ENCODE measurements at places on chromosomes 1 and 21. TPM values are rescaled to one million over a fixed set of nuclear protein-coding genes. Genes with fewer than 3 reads are reported as not detected.

Gene SPRR1A
- not detected for total RNA-seq

Gene ZBTB21
- total RNA-seq, result 15.1 TPM

GRCh38 chr21:43720539-43721166, 1.7 kb downstream of the PDXK start:
- no peak overlapping the region for H3K27ac ChIP-seq
- DNase-seq, result no peak
- H3K27me3 ChIP-seq, result no peaks in the 10 kb centered on the region
- no peaks in the 10 kb centered on the region for H3K36me3 ChIP-seq
- peaks cover 47% of the 10 kb centered on the region for H3K4me1 ChIP-seq
- peak overlapping the region; percentile 95 for H3K4me3 ChIP-seq

- no peak for DNase-seq
- H3K27ac ChIP-seq, result peak overlapping the region; percentile 96
- H3K27me3 ChIP-seq, result no peaks in the 10 kb centered on the region
- H3K36me3 ChIP-seq, result peaks cover 18% of the 10 kb centered on the region
Observed at GRCh38 chr21:45982758-45983648, 1.4 kb downstream of the COL6A1 start.

- no peak overlapping the region for H3K27ac ChIP-seq
- H3K4me3 ChIP-seq, result no peak overlapping the region
- H3K4me1 ChIP-seq, result no peaks in the 10 kb centered on the region
- DNase-seq, result no peak
- H3K27me3 ChIP-seq, result no peaks in the 10 kb centered on the region
Observed at GRCh38 chr21:17930093-17930492, 110.9 kb upstream of the C21orf91 start.

DNA sequence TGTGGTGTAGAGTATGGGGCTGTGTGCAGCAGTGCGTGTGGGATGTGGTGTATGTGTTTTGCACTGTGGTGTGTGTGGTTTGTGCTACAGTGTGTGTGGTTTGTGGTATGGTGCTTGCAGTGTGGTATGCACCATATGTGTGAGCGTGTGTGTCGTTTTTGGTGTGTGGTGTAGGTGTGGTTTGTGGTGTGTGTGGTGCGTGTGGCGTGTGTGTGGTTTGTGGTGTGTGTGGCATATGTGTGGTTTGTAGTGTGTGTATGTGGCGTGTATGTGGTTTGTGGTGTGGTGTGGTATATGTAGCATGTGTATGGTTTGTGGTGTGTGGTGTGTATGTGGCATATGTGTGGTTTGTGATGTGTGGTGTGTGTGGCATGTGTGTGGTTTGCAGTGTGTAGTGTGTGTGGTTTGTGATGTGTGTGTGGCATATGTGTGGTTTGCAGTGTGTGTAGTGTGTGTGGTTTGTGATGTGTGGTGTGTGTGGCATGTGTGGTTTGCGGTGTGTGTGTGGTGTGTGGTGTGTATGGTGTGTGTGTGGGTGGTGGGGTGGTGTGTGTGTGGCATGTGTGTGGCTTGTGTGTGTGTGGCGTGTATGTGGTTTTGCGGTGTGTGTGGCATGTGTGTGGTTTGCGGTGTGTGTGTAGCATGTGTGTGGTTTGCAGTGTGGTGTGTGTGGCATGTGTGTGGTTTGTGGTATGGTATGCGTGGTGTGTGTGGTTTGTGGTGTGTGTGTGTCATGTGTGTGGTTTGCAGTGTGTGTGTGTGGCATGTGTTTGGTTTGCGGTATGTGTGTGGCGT, 53.5 kb upstream of the TRAPPC10 start:
- no peaks in the 10 kb centered on the region for H3K27me3 ChIP-seq
- DNase-seq, result no peak
- H3K4me3 ChIP-seq, result no peak overlapping the region
- H3K36me3 ChIP-seq, result peaks cover 4% of the 10 kb centered on the region

- no peak for DNase-seq
- H3K4me3 ChIP-seq, result no peak overlapping the region
- peaks cover 65% of the 10 kb centered on the region for H3K4me1 ChIP-seq
- H3K27me3 ChIP-seq, result no peaks in the 10 kb centered on the region
- H3K36me3 ChIP-seq, result peaks cover 31% of the 10 kb centered on the region
Observed at GRCh38 chr1:164804366-164804765, 245.4 kb downstream of the PBX1 start.

DNA sequence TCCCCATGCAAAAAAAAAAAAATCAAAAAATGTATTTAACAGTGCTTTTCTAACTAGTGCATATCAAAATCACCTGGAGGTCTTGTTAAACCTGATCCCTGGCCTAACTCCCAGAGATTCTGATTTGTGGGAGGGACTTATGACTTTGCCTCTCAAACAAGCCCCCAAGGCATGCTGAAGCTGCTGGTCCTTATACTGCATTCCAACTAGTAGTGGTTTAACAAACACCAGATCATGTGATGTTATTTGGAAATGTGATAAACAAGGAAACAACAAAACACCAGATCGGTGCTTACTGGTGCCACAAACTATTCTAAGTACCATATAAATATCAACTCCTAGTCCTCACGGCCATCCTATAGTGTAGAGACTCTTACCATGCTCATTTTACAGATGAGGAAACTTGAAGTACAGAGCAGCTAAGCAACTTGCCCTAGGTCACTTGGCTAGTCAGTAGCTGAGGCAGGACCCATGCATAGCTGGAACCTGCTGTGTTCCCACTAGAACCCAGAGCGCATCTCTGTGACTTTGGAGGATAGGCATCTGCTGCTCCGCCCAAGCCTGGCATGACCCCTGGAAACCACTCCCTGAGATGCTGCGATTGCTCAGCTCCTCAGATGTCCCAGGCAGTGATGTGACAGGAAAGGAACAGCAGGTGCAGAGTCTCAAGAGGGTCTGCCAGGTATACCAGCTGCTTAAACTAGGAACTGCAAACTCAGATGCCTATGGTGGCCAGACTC, 38.1 kb downstream of the SOX13 start:
- H3K27me3 ChIP-seq, result no peaks in the 10 kb centered on the region
- no peak overlapping the region for H3K27ac ChIP-seq
- H3K4me1 ChIP-seq, result peaks cover 47% of the 10 kb centered on the region
- no peak overlapping the region for H3K4me3 ChIP-seq
- no peak for DNase-seq

DNA sequence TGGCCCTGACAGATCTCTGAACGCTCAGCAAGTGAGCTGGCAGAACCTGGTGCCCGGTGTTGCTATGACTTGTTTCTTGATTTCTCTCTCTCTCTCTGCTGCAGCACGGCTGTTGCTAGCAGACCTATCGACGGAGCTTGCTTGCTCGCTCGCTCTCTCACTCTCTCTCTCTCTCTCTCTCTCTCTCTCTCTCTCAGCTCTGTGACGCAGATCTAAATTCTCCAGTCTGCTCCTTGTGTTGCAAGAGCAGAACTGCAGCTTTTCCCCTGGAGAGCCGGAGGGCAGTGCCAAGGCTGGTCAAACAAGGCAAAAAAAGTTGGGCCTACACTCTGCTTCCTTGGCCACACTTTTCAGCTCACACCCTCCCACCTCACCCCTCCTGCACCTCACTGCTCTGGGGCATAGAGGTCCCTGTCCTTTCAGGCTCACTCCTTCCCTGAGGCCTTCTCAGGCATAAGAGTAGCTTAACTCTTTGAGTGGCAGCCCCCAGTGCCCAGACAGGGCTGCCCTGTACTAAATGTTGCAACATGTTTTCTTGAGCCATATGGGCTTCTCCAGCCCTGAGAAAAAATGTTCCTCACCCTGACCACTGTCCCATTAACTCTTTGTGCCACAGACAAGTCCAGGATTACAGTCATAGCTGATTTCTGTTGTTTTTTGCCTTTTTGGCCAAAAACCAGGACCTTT, 72.2 kb downstream of the CD46 start:
- H3K27me3 ChIP-seq, result peaks cover 3% of the 10 kb centered on the region
- H3K27ac ChIP-seq, result peak overlapping the region; percentile 98
- H3K4me3 ChIP-seq, result peak overlapping the region; percentile 89
- H3K4me1 ChIP-seq, result peaks cover 80% of the 10 kb centered on the region
- peak; percentile 95 for DNase-seq
- H3K36me3 ChIP-seq, result peaks cover 16% of the 10 kb centered on the region

GRCh38 chr1:29824511-29825273, 588.4 kb downstream of the PTPRU start:
- DNase-seq, result peak; percentile 34
- no peaks in the 10 kb centered on the region for H3K4me1 ChIP-seq
- no peaks in the 10 kb centered on the region for H3K27me3 ChIP-seq

GRCh38 chr1:185373813-185374529, 56.9 kb upstream of the IVNS1ABP start:
- H3K27me3 ChIP-seq, result no peaks in the 10 kb centered on the region
- no peak overlapping the region for H3K4me3 ChIP-seq
- H3K4me1 ChIP-seq, result no peaks in the 10 kb centered on the region
- no peak for DNase-seq
- no peak overlapping the region for H3K27ac ChIP-seq
- no peaks in the 10 kb centered on the region for H3K36me3 ChIP-seq

- no peaks in the 10 kb centered on the region for H3K4me1 ChIP-seq
- H3K27ac ChIP-seq, result no peak overlapping the region
- no peak for DNase-seq
- H3K27me3 ChIP-seq, result no peaks in the 10 kb centered on the region
- H3K36me3 ChIP-seq, result no peaks in the 10 kb centered on the region
Observed at GRCh38 chr1:198671136-198671535, 32.3 kb downstream of the PTPRC start.

- no peaks in the 10 kb centered on the region for H3K36me3 ChIP-seq
- DNase-seq, result no peak
- H3K27me3 ChIP-seq, result no peaks in the 10 kb centered on the region
- H3K27ac ChIP-seq, result no peak overlapping the region
- no peaks in the 10 kb centered on the region for H3K4me1 ChIP-seq
Observed at GRCh38 chr21:33136847-33137502, 67.0 kb downstream of the OLIG1 start.
